Activated T-helper 1 cell treated with anti-CD3 and anti-CD28 coated beads, Interleukin-2, amount 50 U/mL, for 16 hours (primary cell): ENCODE measurements at places on chromosomes 3 and 15.
A peak's percentile ranks its signal among the peaks of the same experiment; 100 is the strongest.

DNA sequence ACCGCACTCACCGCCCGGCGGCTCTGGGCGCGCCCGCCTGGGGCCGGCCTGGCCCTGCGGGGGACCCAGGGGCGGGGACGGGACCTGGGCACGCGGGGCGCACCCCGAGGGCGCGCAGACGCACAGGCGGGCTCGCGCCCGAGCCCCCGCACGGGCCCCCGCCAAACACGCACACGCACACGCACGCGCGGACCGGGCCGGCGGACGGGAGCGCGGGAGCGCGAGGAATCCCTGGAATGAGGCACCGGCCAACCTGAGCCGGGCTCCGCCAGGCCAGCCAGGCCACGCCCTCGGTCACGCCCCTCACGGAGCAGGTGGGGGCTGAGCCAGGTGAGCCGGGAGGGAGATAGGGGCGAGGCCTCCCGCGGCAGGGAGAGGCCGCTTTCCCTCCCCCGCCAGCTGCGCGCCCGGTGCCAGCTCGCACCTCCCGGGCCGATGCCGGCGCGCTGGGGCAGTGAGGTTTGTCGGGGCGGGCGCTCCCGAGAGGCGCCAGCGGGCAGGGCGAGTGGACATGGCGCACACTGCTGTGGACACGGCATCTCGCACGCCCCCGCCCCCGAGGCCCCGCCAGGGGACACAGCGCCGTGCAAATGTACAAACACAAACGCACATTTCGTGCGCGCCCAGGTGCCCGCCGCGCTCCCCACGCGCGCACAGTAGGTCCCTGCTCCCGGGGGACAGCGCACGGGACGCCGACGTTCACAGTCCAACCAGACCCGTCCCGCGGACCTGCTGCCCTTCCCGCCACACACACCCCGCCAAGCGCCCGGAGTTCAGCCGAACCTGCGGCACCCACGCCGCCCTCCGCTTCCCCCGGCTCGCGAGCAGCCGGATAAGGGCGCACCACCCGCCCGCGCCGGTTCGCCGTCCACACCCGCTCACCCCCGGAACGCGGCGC is 75.9 kb upstream of the VGLL4 start:
- peak; percentile 54 for DNase-seq

DNA sequence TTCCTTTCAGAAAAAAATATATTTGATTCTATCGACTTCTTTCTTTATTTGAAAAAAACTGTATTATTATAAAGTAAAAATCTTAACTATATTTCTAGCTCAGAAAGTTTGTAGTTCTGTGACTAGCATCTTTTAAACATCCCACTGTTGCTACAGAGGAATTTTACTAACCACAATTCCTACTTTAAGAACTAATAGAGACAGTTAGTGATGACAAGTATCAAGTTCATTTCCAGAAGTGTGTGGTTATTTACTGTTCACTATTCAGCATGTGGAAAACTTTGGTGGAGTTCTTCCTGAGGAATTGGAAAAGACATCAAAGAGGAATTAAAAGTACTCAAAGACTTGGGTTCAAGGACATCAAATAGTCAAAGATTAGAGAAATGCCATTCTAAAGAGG is 524.1 kb upstream of the CBLB start:
- no peak for DNase-seq

DNA sequence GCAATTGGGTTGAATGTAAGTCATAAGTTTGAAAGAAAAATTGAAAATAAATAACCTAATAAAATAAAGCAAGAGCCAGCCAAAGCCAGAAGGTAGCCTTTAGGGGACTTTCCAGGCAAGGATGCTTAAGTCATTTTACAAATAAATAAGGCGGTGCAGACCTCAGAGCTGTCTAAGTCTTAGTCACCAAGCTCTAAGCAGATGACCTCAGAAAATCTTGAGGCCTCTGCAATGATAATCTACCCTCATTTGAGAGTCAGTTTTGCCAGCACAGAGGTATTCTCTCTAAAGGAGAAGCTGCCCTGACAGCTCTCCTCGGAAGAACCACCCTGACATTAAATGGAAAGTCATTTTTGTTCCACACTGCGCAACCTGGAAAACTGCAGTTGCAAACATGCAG is 113.9 kb downstream of the OXNAD1 start:
- no peak for DNase-seq

DNA sequence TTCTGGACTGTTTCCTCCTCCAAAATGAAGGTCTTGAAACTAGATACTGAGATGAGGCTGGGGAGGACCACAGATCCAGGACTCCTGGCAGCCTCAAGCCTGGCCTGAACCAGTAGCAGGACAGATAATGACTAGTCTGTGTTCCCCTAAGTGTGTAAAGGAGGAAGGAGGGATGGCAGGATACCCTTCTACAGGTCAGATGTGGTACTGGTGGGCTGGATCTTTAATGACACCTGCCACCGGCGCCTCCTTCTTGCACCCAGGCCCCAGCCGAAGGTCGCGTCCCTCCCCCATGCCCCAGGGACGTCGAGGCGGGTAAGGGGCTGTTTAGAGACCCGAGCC is 556 bp downstream of the USP19 start:
- no peak for DNase-seq

DNA sequence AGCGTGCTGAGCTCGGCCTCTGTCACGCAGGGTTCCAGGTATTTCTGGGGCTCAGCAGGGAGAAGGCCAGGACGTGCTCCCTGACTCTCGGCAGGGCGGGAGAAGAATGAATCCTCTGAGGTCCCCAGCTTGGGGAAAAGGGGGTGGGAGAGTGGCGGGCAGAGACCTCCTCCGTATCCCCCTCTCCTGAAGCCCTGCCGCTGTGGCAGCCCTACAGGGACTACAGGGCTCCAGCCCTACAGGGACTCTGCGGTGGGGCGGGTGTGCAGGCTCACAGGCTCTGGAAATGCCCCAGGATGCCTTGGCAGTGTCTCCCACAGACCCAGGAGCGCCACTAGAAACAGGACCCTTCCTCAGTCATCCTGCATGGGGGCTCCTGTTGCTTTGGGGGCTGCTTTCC is 46.2 kb downstream of the HMCES start:
- no peak for DNase-seq

- no peak for DNase-seq
Observed at GRCh38 chr3:125042725-125043406, 12.9 kb downstream of the HEG1 start.

GRCh38 chr15:28786521-28786920 is 61.9 kb downstream of the GOLGA6L7 start:
- no peak for DNase-seq

- DNase-seq, result no peak
Observed at GRCh38 chr3:104768886-104769285, 597.8 kb upstream of the ALCAM start.
